ENCODE measurements at places on chromosomes 6 and 20.

- no peak for DNase-seq
These were observed 16.3 kb downstream of the LRRC1 start for GRCh38 chr6:53811082-53811481.

- no peak for DNase-seq
These were observed 31.6 kb upstream of the HLA-DQA2 start for GRCh38 chr6:32709625-32710024.

GRCh38 chr6:80364149-80364548 is 257.7 kb downstream of the BCKDHB start:
- no peak for DNase-seq

- no peak for DNase-seq
These were observed 3.0 kb downstream of the ARID1B start for GRCh38 chr6:156780102-156780641.

GRCh38 chr6:15518057-15518456 is 144.8 kb downstream of the DTNBP1 start:
- no peak for DNase-seq

Measured in stimulated activated CD4-positive, alpha-beta T cell treated with anti-CD3 and anti-CD28 coated beads, Interleukin-12 subunit alpha, Interleukin-12 subunit beta, amount 100 ng/mL, for 48 hours (primary cell).